ENCODE measurements at places on chromosomes 5 and 9.

DNA sequence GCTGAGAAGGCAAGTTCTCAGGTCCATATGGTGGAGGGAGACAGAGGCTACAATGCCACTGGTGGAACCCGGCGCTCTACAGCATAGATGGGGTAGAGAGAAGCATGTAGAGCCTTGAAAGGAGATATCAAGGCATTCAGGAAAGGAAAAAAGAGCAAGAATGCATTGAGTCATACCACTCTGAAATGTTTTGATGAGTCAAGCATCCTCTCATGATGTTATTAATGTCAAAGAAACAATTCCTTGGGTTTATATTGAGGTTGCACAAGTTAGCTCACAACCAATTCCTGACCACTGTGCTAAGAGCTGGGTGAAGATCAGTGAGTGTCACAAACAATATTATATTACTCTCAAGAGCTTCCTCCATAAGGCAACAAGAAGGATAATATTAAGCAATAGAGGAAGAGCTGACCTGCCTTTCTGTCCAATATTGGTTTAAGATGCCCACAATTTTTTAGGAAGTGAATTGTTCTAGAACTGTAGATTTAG lies 178.0 kb downstream of the RFK start:
- no peak for DNase-seq

GRCh38 chr5:136212252-136212721 lies 19.3 kb upstream of the SMIM32 start:
- peak; percentile 57 for DNase-seq

DNA sequence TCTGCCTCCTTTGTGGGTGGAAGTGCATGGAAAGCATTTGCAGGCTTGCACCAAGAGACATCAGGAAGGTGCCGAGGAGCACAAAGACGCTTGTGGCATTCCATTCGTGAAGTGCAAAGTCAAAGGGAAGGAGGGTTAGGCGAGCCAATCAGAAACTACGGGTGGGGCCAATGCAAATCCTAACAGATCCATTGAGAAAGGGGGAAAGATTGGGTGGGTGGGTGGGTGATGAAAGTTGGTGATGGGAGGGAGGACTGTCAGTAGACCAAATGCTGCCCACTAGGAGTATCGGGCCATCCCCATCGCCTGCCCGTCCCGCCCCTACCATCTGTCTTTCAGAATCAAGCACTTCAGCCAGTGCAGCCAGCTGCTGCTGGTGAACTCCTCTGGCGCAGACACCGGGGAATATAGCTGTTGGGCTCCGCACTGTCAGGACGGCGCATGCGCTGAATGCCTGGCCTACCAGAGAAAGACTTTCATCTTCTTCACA lies 17.1 kb upstream of the ANXA6 start:
- no peak for DNase-seq

- no peak for DNase-seq
Observed at GRCh38 chr5:15441433-15442192, 58.4 kb upstream of the FBXL7 start.

DNA sequence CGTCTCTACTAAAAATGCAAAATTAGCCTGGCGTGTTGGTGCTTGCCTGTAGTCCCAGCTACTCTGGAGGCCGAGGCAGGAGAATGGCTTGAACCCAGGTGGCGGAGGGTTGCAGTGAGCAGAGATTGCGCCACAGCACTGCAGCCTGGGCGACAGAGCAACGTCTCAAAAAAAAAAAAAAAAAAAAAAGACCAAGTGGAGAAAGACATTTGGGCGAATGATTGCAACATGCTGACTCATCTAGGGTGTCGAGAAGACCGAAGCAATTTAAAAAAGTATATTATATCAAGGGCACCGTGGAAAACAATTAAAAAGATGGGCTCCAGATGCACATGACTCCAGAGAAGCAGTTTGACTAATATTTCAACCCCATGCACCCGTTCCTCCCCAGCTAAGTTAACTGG lies 9.2 kb downstream of the KLF4 start:
- DNase-seq, result no peak

DNA sequence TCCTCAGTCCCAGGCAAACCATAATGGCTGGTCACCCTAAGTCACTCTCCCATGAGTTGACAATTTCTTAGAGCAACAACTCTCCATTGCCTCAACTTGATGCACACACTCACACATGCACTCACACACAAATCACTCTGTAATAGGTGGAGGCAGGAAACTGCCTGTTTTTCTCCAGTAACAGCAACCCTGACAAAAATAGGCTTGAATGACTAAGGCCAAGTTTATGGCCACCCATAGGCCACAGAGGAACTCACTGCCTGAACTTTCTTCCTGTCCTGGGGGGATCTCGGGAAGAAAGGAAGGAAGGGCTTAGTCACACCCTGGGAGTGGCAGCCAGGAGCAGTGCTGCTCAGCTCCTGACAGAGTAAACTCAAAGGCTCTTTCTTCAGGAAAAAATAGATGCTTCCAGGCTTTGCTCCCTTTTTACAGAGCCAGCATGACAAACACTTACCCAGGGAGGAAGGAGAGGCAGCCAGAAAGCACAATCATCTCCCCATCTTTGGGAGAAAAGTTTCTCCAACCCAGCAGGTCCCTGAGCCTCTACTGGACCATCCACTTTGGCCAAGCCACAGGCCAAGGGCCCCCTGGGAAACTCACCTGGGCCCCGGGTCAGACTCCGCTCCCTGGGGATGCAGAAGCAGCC lies 368 bp downstream of the SH3TC2 start:
- DNase-seq, result no peak

GRCh38 chr9:89243296-89244061 lies 64.9 kb upstream of the SHC3 start:
- DNase-seq, result no peak

DNA sequence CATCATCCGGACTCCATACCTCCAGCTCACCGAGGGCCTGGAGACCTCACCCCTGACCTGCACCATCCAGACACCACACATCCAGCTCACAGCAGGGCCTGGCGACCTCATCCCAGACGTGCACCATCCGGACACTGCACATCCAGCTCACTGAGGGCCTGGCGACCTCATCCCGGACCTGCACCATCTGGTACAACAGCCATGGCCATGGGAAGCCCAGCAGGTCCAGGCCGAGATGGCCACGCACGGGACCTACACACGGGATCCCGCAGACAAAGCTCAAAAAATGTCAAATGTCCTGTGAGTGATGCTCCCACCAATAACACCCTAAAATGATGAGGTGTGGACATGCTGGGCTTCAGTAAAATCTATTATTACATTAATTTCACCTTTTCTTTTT lies 9.7 kb downstream of the TERT start:
- DNase-seq, result no peak

DNA sequence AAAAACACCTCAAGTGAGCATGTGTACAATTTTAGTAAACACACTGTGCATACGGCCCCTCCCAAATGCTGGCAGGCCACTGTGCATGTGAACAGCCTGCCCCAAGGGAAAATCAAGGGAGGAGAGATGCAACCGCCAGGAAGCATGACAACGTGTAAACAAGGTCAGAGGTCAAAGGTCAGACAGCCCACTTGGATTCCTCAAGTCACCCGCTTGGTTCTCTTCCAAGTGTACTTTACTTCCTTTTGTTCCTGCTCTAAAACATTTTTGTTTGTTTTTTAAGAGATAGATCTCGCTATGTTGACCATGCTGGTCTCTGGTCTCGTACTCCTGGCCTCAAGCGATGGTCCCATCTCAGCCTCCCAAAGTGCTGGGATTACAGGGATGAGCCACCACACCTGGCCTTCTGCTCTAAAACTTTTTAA lies 126.7 kb upstream of the SHB start:
- DNase-seq, result no peak

DNA sequence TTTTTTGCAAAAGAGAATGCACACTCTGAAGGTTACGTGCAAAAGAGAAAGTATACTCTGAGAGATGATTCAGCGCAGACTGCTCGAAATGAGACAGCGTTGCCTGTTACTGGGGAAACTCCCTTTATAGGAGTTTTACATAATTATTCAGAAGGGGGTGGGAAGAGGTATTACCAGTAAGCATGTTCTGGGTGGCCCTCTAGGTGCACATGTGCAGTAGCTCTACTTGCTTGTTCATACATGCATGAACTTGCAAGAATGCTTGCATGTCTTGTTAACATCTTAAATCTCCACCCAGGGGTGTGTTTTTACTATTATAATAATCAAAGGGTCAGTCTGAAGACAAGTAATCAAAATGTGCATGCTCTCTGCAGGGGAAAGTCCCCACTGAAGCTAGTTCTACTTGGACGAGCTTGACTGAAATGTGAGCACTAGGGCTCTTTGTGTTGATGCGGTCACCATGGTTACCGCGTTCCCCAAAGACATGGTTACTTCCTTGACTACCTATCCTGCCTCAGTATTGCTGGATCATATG lies 75.5 kb downstream of the SGCD start:
- no peak for DNase-seq

DNA sequence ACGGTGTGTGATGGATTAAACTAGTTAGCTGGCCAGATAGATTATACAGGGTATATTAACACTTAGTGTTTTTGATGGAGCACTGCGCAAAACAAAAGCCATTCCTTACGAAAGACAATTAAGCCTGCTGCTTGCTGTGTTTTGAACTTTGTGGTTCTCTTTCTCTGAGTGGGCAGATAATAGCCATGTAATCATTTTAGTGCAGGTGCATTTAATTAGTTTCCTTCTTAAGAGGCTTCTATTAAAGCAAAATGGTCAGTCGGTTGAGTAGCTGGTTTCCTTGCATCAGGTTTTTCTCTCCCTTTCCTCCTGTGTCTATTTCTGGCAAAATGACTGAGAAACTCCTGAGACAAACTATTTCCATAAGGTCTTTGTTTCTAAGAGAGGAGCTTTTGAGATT lies 512.5 kb downstream of the DMAC1 start:
- no peak for DNase-seq

DNA sequence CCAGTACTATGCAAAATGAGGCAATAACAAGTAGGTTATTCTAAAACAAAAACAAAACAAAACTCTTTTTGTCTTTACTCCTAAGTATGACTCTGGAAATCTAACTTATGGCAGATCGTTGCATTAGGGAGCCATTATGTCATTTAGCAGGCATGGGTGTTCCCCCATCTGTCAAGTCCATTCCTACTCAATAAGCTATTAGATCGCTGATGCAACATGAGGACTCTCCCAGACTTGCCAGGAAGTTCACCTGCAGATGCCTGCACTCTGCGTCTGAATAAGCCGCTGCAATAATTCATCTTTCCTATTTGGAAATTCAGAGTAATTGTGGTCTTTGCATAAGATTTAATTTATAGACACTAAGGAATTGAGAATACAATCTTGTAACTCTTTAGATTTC lies 585.0 kb downstream of the KIF4B start:
- DNase-seq, result no peak

- DNase-seq, result no peak
Observed at GRCh38 chr9:81052846-81053245, 636.5 kb downstream of the TLE1 start.

GRCh38 chr9:107290619-107291018 lies 7.5 kb downstream of the RAD23B start:
- DNase-seq, result no peak

DNA sequence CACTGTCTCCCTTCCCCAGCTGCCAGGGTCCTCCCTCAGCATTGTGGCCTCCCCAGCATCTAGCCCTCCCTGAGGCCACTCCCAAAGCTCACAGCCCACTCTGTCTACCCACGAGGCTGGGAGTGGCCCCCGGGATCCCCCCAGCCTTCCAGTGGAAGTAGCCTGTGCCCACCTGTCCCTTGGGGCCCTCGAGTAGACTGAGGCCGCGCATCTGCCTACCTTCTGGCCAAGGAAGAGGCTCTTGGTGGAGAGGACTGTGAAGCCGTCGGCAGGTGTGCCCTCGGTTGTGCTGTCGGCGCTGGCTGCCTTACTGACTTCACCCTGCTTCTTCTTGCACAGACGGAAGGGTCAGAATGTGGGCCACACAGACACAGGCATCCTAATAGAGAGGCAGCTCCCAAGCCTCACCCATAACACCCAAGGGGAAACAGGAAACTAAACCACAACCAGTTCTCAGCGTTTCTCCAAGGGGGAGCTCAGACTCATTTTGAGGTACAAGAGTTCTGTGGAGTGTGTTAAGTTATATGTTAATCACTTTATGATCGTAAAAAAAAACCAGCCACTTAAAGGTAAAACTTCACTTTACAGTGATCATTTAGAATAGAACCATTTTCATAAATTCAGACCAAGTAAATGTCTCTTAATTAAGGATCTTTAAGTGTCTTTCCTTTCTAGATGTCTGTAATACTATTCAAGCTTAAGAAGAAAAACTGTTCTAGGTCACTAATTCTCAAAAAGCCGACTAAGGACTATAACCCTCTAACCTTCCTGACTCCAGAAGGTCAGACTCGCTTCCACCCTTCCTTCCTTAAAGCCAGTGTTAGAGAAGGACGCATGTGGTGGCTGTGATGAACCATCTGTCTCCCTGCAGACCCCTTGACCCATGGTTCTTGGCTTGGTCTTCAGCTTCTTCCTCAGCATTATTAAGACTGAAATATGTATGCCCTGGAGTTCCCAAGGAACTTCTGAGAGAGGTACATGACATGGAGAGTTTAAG lies 38.5 kb downstream of the MACROH2A1 start:
- DNase-seq, result no peak

DNA sequence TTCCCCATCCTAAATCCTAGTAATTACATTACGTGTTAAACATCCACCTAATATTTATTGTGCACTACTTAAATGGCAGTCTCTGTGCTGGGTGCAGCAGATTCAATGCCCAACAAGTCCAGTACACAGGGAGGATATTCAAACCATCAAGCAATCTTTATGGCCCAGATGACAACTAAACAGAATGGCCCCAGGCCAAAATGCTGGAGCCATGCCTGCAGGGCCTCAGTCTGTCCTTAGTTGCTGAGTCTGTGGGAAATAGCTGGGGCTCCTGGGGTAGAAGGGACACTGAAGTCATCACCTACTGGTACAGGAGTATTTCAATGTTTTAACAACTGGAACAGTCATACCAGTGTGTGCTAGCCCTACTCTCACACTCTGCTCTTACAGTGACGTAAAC lies 153.5 kb downstream of the ZNF608 start:
- DNase-seq, result no peak

- DNase-seq, result no peak
Observed at GRCh38 chr5:135986401-135986800, 31.6 kb upstream of the LECT2 start.

DNA sequence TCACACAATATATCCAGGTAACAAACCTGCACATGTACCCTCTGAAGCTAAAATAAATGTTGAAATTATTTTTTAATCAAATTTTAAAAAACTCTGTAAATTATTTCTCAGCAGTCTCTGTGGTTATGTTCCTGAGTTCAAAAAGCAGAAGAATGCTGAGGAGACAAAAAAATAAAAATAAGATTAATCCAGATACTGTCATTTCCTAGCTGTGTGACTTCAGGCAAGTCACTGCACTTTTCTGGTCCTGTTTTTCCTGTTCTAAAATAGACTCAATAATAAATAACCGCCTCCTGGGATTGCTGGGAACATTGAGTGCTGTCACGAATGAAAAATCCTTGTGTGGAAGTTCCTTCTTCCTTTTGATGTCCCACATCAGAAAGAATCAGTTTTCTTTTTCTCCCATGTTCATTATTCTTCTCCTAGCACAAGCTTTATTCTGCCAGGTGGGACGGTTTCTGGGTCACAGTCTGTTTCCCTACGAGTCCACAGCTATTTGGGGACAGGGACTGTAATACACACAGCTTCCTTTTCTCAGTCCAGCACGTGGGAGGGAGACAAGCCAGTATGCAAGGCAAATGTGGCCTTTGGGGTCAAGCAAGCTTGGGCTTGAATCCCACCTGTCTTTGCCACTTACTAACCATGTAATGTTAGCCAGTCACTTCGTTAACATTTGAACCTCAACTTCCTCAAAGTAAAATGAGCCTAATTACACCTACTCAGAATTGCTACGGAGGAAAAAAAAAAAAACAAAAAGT lies 156.9 kb downstream of the TRIM32 start:
- no peak for DNase-seq
